ENCODE measurements at places on chromosomes 16 and 17. TPM values are rescaled to one million over a fixed set of nuclear protein-coding genes. Genes with fewer than 3 reads are reported as not detected.

GRCh38 chr17:32793841-32794240 is 83.1 kb downstream of the MYO1D start:
- no peaks in the 10 kb centered on the region for H3K4me1 ChIP-seq
- DNase-seq: no peak
- no peak overlapping the region for H3K4me3 ChIP-seq
- no peaks in the 10 kb centered on the region for H3K27me3 ChIP-seq

- H3K27me3 ChIP-seq: no peaks in the 10 kb centered on the region
- H3K36me3 ChIP-seq: no peaks in the 10 kb centered on the region
- peak overlapping the region; percentile 82 for H3K4me3 ChIP-seq
- peak; percentile 83 for DNase-seq
- H3K4me1 ChIP-seq: peaks cover 65% of the 10 kb centered on the region
Measured at GRCh38 chr17:16491131-16491702, 776 bp downstream of the LRRC75A start.

- no peak overlapping the region for H3K4me3 ChIP-seq
- H3K27me3 ChIP-seq: no peaks in the 10 kb centered on the region
- H3K4me1 ChIP-seq: peaks cover 34% of the 10 kb centered on the region
- H3K36me3 ChIP-seq: no peaks in the 10 kb centered on the region
- peak; percentile 34 for DNase-seq
Measured at GRCh38 chr17:75681289-75681688, 14.2 kb downstream of the SAP30BP start.

DNA sequence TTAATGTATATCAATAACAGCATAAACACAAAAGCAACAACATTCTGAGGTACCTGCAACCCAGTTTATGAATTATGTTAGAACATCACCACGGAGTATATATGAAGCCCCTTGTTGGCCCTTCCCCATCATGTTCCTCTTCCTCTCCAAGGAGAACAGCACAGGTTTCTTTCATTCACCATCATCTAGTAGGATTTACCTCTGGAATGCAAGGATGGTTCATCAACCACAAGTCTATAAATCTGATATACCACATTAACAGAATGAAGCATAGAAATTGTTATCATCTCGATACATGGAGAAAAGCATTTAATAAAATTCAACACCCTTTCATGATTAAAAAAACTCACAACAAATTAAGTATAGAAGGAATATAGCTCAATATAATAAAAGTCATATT is 6.2 kb upstream of the PRSS54 start:
- no peak overlapping the region for H3K27ac ChIP-seq
- DNase-seq: no peak
- H3K36me3 ChIP-seq: no peaks in the 10 kb centered on the region
- no peaks in the 10 kb centered on the region for H3K4me1 ChIP-seq
- H3K4me3 ChIP-seq: no peak overlapping the region

DNA sequence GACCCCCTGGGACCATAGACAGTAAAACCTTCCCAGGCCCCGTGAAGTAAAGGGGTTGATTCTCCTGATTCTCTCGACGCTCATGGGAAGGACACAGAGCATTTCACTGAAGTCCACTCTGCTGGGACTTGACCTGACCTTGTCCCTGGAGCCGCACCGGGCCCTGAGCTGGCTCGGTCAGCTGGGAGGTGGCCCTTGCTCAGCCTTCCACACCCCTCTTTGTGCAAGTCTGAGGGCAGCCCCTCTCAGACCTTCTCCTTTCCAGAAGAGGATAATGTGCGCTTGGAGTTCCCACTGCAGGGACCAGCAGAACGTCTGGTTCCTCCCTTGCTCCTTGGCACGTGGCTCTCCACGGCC is 115.5 kb downstream of the RAP1GAP2 start:
- H3K27me3 ChIP-seq: no peaks in the 10 kb centered on the region
- no peak overlapping the region for H3K27ac ChIP-seq
- H3K4me3 ChIP-seq: no peak overlapping the region
- DNase-seq: no peak
- H3K36me3 ChIP-seq: no peaks in the 10 kb centered on the region

DNA sequence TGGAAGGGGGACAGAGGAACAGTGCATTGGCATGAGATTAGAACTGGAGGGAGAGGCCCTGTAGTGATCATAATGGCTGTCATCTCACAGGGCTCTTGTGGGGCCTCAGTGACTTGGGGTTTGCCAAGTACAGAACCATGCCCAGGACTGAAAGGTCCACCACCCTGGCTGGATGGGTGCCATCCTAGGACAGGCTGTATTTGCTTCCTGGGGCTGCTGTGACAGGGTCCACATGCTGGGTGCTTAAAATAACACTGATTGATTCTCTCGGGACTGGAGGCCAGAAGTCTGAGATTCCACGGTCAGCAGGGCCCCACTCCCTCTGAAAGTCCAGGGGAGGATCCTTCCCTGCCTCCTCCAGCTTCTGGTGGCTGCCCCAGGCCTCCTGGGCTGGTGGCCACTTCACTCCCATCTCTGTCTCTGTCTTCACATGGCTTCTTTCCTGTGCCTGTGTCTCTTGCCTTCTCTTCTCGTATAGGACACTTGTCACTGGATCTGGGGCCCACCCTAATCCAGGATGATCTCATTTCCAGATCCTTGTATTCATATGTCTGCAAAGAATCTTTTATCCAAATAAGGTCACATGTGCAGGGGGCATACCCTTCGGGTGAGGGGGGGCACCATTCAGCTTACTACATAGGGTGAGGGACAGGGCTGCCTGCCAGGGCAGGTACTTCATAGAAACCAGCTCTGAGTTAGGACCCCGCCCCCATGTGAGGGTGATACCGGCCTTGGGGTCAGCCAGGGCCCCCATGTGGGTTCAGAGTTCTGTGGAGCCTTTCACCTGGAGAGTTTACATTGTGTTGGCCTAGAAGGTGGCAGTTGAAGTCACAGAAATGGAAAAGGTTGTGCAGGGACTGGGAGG is 52.6 kb downstream of the USP22 start:
- peaks cover 9% of the 10 kb centered on the region for H3K4me1 ChIP-seq
- no peak for DNase-seq
- no peaks in the 10 kb centered on the region for H3K36me3 ChIP-seq
- no peak overlapping the region for H3K4me3 ChIP-seq
- no peak overlapping the region for H3K27ac ChIP-seq

GRCh38 chr17:73247726-73248125 is 14.0 kb downstream of the CPSF4L start:
- no peak for DNase-seq
- peaks cover 68% of the 10 kb centered on the region for H3K36me3 ChIP-seq
- no peaks in the 10 kb centered on the region for H3K4me1 ChIP-seq
- no peaks in the 10 kb centered on the region for H3K27me3 ChIP-seq

DNA sequence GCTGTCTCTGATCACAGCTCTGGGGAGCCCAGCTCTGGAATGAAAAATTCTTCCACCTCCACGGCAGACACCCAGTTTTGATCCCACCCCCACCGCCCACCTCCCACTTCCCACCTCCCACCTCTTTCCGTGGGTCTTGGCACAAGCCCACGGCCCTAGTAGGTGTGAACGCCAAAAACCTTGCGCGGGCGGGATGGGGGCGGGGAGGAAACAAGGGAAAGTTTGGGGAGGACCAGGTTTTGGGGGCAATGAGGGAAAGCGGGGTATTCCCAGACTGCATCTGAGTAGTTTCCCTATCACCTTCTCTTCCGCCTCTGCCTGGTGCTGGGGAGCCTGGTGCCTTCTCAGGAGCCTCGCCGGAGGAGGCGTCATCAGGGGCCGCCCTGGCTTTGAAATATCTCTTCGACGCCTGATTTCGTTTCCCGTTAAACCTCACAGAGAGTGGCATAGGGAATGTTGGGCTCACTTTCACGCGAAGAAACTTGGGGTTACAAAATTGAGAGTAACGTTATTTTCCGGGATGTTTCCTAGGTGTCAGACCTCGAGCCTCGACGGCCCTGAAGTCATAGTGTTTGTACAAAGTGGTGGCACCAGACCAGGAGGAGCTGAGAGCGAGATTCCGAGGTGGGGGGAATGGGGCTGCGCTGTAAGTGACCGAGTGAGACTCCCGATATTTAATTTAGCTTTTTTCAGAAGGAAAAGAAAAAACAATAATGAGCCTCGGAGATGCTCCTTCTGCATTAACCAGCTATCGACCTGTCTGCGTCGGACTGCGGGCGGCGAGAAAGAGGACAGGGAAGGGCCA is 1.6 kb upstream of the IRX3 start:
- H3K4me3 ChIP-seq: no peak overlapping the region
- H3K27ac ChIP-seq: no peak overlapping the region
- no peaks in the 10 kb centered on the region for H3K36me3 ChIP-seq
- no peaks in the 10 kb centered on the region for H3K4me1 ChIP-seq
- peak; percentile 30 for DNase-seq

DNA sequence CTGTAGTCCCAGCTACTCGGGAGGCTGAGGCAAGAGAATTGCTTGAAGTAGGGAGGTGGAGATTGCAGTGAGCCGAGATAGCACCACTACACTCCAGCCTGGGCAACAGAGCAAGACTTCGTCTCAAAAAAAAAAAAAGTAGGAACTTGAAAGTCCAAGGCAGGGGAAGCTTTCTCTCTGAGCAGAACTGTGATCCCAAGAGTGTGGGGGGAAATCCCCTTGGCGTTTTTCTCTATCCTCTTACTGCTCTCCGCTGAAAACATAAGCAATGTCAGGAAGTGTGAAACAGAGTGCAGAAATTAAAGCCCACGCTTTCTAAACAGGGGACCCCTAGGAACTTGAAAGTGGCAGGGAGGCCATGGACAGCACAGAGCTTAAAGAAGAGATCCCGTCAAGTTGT is 9.8 kb upstream of the CMTM3 start:
- peaks cover 13% of the 10 kb centered on the region for H3K4me1 ChIP-seq
- DNase-seq: no peak
- no peak overlapping the region for H3K27ac ChIP-seq
- H3K27me3 ChIP-seq: no peaks in the 10 kb centered on the region

- no peak for DNase-seq
- H3K36me3 ChIP-seq: no peaks in the 10 kb centered on the region
- H3K27me3 ChIP-seq: no peaks in the 10 kb centered on the region
- H3K27ac ChIP-seq: peak overlapping the region; percentile 28
Measured at GRCh38 chr17:36001862-36002603, 680 bp upstream of the CCL15 start.

- no peak overlapping the region for H3K27ac ChIP-seq
- peaks cover 37% of the 10 kb centered on the region for H3K4me1 ChIP-seq
- H3K4me3 ChIP-seq: peak overlapping the region; percentile 32
Measured at GRCh38 chr16:90019543-90020259, 445 bp upstream of the DBNDD1 start.

DNA sequence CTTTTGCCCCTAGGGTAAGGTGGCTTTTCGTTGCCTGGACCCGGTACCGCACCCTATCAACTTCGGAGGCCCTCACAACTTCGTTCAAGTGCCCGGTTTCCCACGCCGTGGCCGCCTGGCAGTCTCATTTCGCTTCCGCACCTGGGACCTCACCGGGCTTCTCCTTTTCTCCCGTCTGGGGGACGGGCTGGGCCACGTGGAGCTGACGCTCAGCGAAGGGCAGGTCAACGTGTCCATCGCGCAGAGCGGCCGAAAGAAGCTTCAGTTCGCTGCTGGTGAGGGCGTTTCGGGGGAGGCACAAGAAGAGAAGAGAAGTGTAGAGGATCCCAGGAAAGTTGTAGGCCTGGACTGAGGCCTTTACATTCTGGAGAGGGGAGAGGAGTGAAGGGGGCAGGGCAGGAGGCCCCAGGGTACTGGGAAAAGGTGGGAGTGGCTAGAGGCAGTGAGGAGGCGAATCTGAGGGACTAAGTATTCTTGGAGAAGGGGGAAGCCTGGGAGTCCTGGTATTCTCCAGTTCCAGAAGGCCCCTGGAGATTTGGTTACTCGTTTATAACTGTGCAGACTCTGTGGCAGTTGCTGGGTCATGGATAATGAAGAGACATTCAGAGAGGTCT is 5.5 kb downstream of the CNTNAP1 start:
- H3K4me3 ChIP-seq: no peak overlapping the region
- H3K4me1 ChIP-seq: peaks cover 15% of the 10 kb centered on the region
- no peak overlapping the region for H3K27ac ChIP-seq
- H3K27me3 ChIP-seq: no peaks in the 10 kb centered on the region
- DNase-seq: no peak
- H3K36me3 ChIP-seq: no peaks in the 10 kb centered on the region

DNA sequence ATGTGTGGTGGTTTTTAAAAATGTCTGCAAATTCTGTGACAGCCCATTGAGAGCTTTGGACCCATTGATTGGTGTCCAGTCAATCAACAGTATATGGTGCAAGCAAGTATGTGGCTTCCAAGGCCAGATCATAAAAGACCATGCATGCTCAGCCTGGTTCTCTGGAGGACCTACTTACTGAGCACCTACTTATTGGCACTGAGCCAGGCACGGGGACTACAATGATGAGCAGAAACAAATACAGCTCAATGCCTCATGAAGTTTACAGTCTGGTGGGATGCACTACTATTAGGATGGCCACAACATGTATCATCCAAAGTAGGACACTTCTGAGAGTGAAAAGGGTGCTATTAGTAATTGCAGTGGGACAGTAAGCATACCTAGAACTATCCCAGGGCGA is 7.2 kb upstream of the EMP2 start:
- no peak overlapping the region for H3K4me3 ChIP-seq
- DNase-seq: no peak
- H3K27ac ChIP-seq: no peak overlapping the region
- no peaks in the 10 kb centered on the region for H3K36me3 ChIP-seq

- peaks cover 43% of the 10 kb centered on the region for H3K27me3 ChIP-seq
- no peaks in the 10 kb centered on the region for H3K36me3 ChIP-seq
- H3K4me1 ChIP-seq: peaks cover 9% of the 10 kb centered on the region
- no peak overlapping the region for H3K4me3 ChIP-seq
- no peak overlapping the region for H3K27ac ChIP-seq
Measured at GRCh38 chr17:49564638-49565037, 11.0 kb upstream of the NXPH3 start.

DNA sequence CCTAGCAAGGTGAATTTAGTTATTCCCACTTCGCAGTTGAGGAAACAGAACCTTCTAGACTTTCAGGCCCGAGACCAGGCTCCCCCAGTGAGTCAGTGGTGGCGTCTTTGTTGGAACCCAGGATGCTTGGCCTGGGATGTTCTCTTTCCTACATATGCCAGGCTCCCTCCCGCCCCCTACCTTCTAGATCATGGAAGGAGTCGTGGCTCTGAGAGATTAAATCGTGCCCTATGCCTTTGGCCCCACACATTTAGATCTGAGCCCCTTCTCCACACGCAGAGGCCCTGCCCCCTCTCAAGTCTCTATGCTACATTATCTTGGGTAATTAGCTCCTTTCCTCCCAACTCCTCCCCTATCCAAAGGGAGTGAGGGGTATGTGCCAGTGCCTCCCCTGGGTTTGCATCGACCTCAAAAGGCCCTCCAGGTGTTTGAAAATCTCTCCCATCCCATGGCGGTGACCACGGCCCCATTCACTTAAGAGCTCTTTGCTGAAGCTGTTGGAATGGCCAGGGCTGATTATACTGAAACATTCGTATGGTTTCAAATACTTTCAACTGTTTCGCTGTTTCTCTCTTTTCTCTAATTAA is 3.0 kb downstream of the NGFR start:
- no peaks in the 10 kb centered on the region for H3K36me3 ChIP-seq
- H3K4me3 ChIP-seq: peak overlapping the region; percentile 55
- H3K27ac ChIP-seq: no peak overlapping the region
- peaks cover 58% of the 10 kb centered on the region for H3K4me1 ChIP-seq
- H3K27me3 ChIP-seq: peaks cover 6% of the 10 kb centered on the region
- DNase-seq: no peak

- no peak overlapping the region for H3K4me3 ChIP-seq
- H3K36me3 ChIP-seq: peaks cover 24% of the 10 kb centered on the region
- no peak for DNase-seq
Measured at GRCh38 chr17:20300436-20300934, 166.9 kb downstream of the LGALS9B start.

The PYDC1 gene
- total RNA-seq: not detected

The CCDC40 gene
- total RNA-seq: 2.3 TPM

The TRIM72 gene
- 0.13 TPM for total RNA-seq

The KRT14 gene
- total RNA-seq: not detected

The CHST5 gene
- total RNA-seq: not detected

The CCL4L2 gene
- total RNA-seq: 21.2 TPM

The SMPD3 gene
- total RNA-seq: 2.9 TPM

The VMO1 gene
- 74.3 TPM for total RNA-seq

The BEAN1 gene
- total RNA-seq: 0.42 TPM
